Effector memory CD4-positive, alpha-beta T cell (primary cell): ENCODE measurements at places on chromosomes 1 and 21.

- no peak for DNase-seq
Observed at GRCh38 chr1:91120936-91121335, 99.1 kb upstream of the ZNF644 start.

GRCh38 chr1:221336126-221336525 lies 405.8 kb downstream of the DUSP10 start:
- no peak for DNase-seq

- DNase-seq: peak; percentile 79
Observed at GRCh38 chr1:223726380-223727001, 14.2 kb downstream of the CAPN2 start.

DNA sequence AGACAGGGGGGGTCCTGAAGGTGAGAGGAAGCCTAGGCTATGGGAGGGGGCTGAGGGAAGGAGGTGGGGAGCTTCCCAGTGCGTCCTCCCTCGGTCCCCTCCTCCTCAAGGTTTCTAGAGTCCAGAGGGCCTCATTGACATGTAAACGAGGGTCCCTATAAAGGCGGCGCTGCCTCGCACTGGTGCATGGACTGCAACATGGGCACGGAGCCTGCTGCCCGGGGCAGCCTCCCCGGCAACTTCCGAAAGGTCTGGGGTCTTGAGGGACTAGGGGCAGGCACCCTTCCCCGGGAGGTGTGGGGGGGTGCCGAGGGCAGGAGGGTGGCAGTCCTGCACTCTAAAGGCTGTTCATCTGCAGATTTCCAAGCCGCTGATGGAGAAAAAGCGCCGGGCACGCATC lies at the start of gene HES3:
Gene HES3 (plus strand): TSS at position 187 of the 400 bp plus-strand sequence. CDS start 187 bp downstream, at position 374.
- no peak for DNase-seq

GRCh38 chr1:92030656-92031107 lies 897 bp downstream of the EPHX4 start:
- DNase-seq: no peak

GRCh38 chr1:56070601-56071000 lies 508.8 kb downstream of the PLPP3 start:
- DNase-seq: no peak

GRCh38 chr1:12372180-12372579 lies 142.3 kb downstream of the VPS13D start:
- DNase-seq: no peak

DNA sequence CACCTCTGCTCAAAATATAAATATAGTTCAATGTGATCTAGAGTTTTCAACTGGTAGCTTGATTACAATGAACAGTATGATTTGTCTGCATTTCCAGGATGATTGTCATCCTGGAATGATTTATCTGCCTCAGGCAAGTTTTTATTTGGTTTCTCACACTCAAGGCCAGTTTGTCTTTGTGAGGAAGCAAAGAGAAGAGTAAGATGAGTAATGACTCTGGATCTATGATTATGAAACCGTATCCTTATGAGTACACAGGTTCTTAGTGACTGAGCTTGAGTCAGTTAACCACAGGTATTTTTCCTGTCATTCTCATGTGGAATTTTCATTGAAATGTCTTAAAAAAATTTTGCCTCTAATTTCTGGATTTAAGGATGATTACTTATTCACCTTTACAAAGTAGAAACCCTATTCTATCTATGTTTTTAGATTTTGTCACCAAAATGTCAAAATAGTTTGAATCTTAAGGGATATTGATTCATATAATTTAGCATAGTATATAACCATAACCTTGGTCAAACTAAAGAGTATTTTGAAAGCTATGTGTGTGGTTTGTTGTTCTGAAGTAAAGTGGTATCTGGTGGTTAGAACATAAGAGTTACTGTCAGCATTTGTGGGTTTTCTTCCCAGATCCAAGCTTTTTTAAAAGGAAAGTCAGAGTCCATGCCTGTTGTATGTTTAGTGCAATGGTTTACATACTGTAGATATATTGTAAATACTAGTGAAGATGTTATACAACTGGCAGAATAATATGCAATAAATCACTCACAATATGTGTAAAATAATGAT lies 145.0 kb downstream of the RASAL2 start:
- no peak for DNase-seq

DNA sequence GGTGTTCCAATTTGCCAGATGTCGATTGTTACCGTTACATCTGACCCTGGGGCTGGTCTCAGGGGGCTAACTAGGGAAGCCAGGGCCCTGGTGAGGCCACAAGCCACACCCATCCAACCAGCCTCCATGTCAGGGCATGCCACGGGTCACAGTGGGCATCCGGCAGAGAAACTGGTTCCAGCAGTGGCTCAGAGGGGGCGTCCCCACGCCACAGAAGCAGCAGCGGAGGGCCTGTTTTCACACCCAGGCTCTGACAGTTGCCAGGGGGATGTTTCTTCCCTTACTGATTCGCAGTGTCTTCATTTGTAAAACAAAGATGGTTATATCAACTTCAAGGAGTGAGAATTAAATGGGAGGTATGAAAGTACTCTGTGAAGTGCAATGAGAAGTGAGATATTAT lies 75.0 kb upstream of the COX20 start:
- no peak for DNase-seq

DNA sequence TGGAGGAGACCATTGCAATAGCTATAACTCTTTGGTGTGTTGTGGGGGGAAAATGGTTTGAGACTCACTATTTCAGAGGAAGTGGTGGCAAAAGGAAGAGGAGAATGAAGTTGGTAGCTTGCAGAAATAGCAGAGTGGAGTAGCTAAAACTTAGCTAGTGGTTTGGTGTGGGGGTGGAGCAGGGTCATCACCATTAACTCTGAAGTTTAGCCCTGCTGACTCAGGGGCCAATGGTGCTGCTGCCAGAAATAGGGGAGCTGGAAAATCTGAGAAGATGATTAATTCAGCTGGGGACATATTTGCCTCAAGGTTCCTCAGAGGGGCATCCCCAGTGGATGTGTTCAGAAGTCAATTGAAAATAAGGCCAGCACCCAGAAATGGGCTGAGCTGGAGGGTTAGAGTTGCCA lies 65.4 kb downstream of the RUNX1 start:
- DNase-seq: peak; percentile 32

GRCh38 chr1:33025180-33025569 lies 11.5 kb downstream of the AK2 start:
- DNase-seq: no peak
